ENCODE measurements at places on chromosomes 5 and 9.

GRCh38 chr5:6732634-6733410 is 19.6 kb downstream of the TENT4A start:
- peak; percentile 37 for DNase-seq

- DNase-seq = no peak
Measured at GRCh38 chr9:133165452-133165730, 1.7 kb upstream of the GBGT1 start.

- no peak for DNase-seq
Measured at GRCh38 chr9:127974769-127975261, 6.0 kb downstream of the EEIG1 start.

GRCh38 chr9:80020056-80020455 is 448.3 kb downstream of the TLE4 start:
- DNase-seq = no peak

GRCh38 chr5:38752622-38753021 is 93.2 kb upstream of the OSMR start:
- no peak for DNase-seq

DNA sequence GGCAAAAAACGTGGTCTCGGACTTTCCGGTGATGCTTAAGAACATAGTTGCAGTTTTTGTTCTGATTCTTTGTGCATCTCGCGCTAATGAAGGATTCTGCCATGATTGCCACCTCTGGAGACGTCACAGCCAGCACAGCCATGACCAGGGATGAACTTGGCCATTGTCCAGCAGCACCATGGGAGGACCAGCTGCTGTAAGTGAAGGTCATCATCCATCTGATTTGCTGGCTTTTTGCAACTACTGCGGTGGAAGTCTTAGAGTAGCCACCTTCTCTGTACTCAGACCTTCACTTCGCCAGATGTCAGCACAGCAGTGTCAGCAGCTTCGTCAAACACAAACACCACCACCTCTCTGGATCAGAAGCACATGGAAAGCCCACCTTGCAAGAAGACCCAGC is 45.7 kb downstream of the NSUN2 start:
- DNase-seq = no peak

- DNase-seq = no peak
Measured at GRCh38 chr9:136327304-136327974, at the start of gene GPSM1. Gene GPSM1, plus strand, starts transcription at chr9:136327539. Its CDS starts 157 bp downstream, at chr9:136327696.

DNA sequence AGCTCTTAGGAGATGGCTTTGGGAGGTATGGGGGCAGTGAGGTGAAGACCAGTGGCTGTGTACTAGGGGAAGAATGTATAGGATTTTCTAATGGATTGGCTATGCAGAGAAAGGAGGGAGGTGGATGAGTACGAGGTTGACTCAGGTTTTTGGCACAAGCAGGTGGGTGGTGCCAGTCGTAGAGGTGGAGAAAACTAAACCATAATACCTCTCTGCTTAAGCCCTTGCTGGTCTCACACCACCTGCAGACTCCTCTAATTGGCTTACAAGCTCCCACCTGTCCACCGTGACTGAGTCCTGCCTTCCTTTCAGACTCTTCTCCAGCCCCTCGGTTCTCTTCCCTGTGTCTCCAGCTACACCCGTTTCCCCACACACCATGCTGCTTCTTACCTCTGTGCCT is 521.7 kb upstream of the CLINT1 start:
- no peak for DNase-seq

GRCh38 chr5:150309101-150309885 is 6.6 kb upstream of the ARSI start:
- no peak for DNase-seq

DNA sequence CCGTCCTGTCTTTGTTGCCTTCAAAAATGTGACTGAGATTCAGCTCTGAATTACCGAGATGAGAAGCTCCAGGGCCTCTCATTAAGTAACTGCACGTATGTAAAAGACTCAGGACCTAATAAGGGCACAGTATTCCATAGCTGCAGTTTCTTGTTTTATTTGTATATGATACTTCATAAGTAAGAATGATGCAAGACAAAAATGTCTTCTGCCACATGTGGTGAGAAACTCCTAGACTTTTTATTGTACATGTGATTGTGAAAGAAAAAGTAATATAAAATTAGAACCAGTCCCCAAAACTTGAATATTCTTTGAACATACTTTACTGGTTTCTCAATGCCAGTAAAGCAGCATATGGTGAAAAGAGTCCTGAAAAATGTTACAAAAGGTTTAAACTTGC is 110.1 kb upstream of the OTULINL start:
- no peak for DNase-seq

GRCh38 chr5:83400241-83400640 is 71.3 kb upstream of the VCAN start:
- DNase-seq = no peak

- no peak for DNase-seq
Measured at GRCh38 chr9:9410736-9411135, 1202.1 kb downstream of the PTPRD start.

DNA sequence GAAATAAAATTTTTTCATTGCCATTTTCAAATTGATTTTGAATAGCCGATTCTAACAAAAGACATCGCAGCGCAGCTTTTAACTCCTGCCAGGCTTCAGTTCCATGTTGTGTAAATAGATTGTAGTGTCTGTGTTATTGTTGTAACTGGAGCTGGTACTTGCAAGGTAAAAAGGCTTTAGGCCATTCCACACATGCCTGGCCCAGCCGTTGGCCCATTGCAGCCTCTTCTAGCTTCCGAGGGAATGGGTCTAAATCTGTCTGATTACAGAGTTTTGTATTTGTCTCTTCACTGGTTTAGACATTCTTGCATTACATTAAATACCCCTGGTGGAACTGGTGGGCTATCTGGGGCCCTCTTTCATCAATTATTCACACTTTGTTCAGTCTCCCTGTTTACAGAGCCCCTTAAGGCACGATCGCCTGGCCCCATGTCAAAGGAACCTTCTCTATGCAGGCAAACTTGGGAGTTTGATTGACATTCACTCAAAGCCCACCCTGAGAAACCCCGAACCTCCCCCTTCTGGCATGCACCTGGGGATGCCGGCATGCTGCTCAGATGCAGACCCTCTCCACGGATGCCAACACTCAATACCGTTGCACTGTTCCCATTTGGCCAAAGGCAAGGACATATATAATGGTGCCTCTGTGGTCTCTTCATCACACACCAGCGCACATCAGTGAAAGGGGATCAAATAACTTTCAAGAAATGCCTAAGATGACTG is 281.7 kb upstream of the IRX2 start:
- DNase-seq = no peak

DNA sequence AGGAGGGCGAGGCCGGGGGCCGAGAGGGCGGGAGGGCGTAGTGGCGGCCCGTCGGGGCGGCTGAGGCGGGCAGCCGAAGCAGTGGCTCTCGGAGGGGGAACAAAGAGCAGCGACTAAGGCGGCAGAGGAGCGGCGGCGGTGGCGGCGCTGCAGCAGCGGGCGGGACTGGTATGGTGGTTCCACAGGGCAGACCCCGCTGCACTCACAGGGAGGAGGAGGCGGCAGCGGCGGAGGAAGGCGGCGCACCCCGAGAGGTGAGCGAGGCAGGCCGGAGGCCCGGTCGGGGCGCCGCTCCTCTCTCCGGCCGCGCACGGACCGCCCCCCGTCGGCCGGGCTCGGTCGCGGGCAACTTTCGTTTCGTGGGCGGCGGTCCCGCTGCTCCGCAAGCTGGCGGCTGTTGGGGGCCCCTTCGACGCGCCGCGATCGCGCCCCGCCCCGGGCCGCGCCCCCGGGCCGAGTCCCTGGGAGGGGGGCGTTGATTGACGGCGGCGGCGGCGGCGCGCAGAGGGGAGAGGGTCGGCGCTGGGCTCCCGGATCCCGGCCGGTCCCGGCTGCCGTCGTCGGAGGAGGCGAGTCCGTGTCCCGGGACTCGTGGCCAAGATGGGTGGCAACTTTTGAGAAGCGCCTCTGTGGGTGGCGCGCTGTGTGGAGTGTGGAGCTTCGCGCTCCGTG is 467 bp downstream of the CNOT6 start:
- peak; percentile 3 for DNase-seq

DNA sequence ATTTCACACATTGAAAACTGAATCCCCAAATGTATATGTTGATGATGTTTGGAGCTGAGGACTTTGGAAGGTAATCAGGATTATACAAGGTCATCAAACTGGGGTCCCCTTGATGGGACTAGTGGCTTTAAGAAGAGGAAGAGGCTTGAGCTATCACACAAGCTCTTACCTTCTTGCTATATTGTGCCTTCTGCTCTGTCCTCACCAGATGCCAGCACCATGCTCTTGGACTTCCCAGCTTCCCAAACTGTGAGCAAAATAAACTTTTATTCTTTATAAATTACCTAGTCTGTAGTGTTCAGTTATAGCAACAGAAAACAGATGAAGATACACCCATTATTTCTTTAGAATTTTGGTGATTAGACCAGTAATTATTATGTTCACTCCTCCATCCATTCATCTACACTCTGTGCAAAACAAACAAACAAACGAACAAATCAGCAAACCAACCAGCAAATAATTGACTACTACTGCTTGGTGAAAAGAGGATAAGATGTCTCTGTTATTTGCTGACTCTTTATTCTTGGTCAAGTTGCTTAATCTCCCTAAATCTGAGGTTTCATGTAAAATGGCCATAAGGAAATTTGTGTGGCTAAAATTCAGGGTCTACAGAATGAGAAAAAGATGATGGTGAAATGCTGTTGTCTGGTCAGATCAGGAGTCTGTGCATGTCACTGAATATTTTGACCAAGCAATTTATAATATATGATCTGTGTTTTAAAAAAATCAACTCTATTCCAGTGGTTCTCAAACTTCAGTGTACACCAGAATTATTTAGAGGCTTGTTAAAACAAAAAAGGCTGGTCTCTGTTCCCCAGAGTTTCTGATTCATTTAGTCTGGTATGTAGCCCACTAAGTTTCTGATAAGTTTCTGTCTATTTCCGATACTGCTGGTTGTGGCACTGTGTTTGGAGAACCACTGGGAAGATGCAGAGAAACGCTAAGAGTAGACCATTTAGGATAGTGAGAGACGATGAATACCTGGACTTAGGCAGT is 854.1 kb downstream of the MAT2B start:
- no peak for DNase-seq

- DNase-seq = no peak
Measured at GRCh38 chr5:76391014-76391413, 12.1 kb upstream of the IQGAP2 start.

DNA sequence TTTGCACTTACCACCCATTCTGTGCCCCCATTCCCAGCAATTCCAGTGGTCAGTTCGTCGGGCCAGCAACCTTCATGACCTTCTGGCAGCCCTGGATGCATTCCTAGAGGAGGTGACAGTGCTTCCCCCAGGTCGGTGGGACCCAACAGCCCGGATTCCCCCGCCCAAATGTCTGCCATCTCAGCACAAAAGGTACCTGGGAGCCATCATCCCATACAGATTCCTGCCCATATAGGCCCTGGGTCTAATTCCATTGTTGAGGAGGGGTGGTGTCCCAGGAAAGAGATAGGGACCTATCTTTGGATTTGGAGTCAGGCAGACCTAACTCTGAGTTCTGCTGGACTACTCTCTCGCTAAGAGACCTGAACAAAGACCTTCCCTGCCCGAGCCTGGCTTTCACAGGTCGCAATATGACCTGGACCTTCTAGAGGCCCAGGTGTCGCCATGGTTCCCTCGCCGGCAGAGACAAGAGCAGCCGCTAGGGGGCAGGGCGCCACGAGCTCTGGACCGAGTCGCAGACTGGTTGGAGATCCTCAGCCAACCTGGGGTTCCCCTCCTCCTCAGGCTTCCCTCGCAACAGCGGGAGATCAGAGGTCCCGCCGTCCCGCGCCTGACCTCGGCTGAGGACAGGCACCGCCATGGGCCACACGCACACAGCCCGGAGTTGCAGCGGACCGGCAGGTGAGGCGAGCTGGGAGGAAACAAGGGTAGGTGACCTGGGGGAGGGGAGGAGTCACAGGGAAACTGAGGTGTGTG is 3.1 kb downstream of the SLC4A9 start:
- DNase-seq = no peak

DNA sequence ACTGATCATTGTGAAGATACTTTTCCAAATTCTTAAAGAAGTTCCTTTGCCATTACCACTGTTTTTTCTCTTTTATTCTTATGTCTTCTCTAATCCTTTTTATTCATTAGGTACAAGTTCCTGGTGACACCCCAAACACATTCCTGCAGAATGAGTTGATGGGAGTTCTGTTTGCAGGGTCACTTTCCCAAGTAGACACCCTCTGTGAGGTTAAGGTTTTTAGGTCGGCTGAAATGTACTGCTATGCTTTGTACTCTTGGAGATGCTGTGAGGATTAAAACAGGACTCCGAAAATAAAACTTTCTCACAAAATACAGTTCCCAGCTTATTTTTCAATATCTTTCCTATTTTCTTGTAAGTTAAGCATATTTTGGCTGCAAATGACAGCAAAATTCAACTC is 143.3 kb upstream of the TLE4 start:
- no peak for DNase-seq

DNA sequence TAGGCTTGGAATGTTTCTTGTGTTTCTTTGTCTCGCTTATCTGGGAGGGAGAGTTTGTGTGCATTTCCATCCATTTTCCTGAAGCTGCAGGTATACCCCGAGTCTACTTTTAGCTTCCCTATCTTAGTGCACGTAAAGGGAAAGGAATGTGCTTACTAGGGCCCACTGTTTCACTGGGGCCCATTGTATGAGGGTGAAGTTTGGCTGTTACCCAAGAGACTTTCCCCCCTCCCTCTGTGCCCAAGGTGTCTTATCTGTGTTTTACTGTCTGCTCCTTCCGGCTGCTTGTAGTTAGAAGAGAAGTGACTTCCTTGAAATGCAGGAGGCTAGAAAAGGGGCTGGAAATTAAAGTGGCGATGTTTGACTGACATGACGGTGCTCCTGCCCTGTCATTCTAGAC is 12.1 kb upstream of the BTNL3 start:
- no peak for DNase-seq

DNA sequence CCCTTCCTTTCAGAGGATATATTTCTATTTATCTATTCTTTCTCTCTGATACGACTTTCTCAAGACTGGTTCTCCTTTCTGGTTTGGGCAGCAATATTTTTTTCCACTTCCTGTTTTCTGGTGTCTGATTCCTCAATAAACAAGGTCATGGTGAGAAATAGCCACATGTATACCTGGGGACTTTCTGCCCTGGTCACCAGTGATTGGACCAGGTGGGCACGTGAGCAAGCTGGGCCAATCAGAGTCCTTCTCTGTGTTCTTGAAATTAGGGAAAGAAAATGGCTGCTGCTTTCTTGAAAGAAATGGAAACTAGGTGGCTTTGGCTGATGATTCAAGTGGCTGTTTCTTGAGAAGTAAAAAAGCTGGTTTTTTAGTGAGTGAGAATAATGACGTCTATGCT is 18.4 kb upstream of the GSN start:
- DNase-seq = no peak

DNA sequence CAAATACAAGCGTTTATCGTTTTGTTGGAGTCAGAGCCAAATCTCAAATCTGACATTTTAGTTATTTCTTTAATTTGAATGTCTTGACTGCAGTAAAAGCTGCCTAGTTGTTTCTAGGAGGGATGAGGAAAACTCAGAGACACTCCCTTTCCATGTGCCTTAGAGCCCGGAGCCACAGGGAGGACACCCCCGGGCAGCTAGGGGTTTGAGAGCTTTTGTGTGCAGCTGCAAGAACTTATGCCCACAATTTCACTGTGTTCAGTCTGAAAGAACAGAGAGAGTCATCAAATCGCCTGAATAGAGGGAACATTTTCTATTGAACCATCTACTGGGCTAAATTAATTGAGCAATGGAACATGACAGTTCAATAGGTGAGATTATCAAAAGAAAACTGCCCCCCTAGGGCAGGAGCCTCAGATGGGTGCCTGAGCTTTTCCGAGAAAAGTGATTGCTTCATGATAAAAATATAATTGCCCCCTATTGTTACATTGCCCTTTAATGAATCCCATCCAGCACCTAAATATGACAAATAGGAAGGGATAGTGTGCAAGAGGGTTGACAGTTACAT is 709.3 kb upstream of the RGMB start:
- DNase-seq = no peak

All from GM04504 (cell line).